ENCODE measurements at places on chromosomes 2 and 18. TPM values are rescaled to one million over a fixed set of nuclear protein-coding genes. Genes with fewer than 3 reads are reported as not detected.

- no peak for DNase-seq
These were observed 373.3 kb upstream of the RAB12 start for GRCh38 chr18:8235894-8236293.

DNA sequence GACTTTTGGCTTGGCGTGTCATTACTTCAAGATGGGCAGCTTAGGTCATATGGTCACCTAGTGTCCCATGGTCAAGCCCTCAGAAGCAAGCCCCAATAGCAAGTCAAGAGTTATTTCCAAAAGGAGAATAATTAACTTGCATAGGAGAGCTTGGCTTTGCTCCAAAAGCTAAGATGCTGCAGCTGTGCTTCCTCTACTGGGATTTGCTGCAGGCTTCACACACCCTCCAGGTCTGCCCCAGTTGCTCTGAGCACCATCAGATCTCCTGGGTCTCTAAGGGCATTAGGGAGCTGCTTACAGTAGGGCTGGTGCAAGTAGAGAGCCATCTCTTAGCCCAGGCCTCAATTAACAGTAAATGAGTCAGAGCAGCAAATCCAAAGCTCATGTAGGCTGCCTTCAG lies 46.6 kb downstream of the THUMPD2 start:
- DNase-seq = peak; percentile 54

- no peak for DNase-seq
These were observed 36.3 kb downstream of the VSNL1 start for GRCh38 chr2:17576802-17577201.

- no peak for DNase-seq
These were observed 70.0 kb upstream of the CABLES1 start for GRCh38 chr18:23065234-23065806.

- DNase-seq = no peak
These were observed 28.5 kb upstream of the MLPH start for GRCh38 chr2:237458519-237458918.

- no peak for DNase-seq
These were observed 154.6 kb downstream of the ACOXL start for GRCh38 chr2:110886826-110887573.

GRCh38 chr2:120761164-120761861 lies 25.6 kb downstream of the GLI2 start:
- DNase-seq = no peak

DNA sequence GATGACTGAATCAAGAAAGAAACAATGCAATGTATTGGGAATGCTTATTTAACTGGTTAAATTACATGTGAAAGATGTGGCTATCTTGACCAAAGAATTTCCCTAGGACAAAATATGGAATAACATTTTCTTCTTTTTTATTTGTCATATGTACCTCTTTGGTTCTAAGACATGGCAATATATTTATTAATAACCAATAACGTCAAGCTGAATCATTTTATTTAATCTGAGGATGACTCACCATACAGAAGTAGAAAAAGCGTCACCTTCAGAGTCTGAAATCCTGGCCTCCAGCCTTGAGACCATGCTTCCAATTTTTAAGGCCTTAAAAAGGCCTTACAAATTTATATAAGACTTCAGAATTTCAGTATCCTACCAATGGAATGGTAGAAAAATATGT lies 1464.9 kb downstream of the SUCLG1 start:
- DNase-seq = no peak

GRCh38 chr2:61469424-61470121 lies 1.3 kb downstream of the USP34 start:
- peak; percentile 18 for DNase-seq

MALL gene
- polyA plus RNA-seq = 9.0 TPM

MAP3K19 gene
- 0.12 TPM for polyA plus RNA-seq

UGT1A1 gene
- polyA plus RNA-seq = not detected
